ENCODE measurements at places on chromosomes 7 and 10.

DNA sequence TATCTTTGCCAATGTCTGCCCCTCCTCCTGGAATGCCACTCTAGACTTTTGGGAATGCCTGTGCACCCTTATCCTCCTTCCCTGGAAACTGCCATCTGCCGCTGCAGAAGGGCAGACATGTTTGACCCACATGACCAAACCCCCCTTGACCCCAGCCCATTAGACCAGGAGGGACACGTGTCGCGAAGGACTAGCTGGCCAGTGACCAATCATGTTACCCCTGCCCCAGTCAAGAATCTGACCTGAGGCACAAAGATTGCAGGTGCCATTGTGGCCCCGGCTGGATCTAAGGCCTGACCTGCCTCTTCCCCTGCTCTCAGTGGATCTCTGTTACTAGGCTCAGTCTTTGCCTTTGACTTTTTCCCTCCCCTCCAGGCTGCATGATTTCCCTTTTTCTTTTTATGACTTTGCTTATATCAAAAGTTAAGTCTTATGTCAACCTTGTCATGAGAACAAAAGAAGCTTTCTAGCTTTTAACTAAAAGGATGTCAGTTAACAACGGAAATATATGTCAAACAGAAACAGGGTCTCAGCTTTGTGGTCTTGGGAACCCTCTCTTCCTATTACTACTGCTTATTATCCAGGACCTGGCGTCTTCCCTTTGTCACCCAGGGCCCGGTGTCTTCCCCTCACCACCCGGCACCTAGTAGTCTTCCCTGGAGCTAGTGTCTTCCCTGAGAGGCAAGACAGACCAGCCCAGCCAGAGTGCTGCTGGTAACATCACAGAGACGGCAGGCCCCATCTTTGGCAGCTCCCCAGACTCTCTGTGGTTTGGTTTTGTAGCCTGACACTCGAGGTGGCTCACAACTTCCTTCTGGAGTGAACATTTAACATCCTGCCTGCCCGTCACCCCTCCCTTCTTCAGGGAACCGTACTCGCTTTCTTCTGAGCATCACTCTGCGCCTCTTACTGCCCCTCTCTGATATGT is 24.4 kb upstream of the PPIF start:
- DNase-seq: peak; percentile 9

DNA sequence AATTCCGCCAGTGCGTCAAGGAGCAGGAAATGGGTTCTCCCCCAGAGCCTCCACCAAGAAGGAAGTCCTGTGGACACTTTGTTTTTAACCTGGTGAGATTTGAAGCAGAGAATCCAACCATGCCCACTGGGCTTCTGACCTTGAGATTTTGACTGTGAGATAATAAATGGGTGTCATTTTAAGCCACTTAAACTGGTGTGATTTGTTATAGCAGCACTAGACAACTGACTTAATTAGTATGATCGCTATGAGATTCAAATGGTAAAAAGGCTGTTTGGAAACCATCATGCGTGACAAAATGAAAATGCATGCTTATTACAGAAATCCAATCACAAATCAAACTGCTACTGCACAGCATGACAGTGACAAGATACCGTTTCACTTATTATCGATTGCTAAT is 98.0 kb downstream of the ADAM12 start:
- DNase-seq: no peak

GRCh38 chr7:95546647-95547046 is 49.7 kb downstream of the PDK4 start:
- no peak for DNase-seq

DNA sequence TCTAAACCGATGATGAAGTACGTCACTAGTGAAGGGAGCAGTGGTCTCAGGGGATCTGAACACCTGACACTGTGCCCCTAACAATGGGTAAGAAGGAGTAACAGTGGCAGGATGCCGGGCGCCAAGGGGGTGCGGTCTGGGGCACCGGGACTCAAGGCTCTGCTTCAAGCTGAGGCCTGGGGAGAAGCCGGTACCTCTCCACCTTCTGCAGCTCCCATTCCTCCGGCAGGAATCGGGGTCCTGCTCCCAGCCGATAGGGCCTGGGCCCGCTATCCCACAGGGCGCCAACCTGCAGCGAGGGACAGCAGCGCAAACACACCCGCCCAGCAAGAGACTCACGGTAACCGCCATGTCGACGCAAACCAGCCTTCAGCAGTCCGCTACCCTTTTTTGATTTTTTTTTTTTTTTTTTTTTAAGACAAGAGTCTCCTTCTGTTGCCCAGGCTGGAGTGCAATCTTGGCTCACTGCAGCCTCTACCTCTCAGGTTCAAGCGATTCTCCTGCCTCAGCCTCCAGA is 8.8 kb upstream of the CHST12 start:
- DNase-seq: no peak

DNA sequence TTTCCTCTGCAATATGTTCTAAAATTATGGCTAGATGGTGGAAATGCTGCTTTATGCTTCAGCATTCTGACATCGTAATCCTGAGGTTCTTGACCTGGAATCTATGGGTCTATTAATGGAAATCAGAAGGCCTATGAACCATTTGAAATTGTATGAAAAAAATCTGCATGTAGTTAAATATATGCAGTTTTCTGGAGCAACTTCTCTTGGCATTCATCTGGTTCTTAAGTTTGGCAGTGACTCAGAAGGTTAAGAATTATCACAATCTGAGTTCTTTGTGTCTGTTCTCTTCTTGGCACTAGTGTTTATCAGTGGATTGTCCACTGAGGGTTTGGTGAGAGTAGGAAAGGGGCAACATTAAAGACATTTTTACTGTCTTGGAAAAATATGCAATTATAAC is 71.1 kb upstream of the FZD1 start:
- no peak for DNase-seq

DNA sequence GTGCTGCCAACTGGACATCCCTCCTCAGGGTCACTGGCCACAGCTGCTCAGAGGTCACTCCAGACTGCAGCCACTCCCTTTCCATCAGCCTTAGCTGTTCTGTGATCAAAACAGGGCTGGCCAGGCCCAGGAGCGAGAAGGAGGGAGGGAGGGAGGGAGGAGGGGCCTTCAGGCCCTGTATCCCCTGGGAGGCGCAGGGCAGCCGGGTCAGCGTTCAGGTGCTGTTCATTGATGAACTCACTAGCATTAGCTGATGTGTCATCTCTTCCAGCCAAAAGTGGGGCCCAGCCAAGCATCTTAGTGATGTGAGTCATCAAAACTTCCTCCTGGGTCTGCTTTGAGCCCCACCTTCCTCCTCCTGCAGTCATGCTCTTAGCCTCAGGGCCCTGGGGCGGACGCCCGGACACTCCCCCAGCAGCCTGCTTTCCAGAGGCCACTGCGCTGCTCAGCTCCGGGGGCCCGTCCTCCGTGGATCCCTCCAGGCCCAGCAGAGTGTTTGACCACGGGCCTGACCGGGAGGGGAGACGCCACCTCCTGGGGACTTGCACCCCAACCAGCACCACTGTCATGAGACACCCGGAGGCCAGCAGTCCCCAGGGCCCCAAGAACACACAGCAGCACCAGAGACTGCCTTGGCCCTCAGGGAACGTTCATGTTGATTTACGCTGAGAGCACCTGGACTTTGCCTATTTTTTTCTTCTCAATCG is 149.2 kb downstream of the PRKAG2 start:
- no peak for DNase-seq

DNA sequence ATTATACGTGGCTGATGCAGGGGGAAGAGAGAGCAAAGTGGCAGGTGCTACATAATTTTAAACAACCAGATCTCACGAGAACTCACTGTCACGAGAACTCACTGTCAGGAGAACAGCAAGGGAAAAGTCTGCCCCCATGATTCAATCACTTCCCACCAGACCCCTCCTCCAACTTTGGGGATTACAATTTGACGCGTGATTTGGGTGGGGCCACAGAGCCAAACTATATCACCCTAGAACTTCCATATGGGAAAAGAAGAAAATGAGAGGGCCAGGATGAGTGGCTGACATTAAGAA is 15.8 kb downstream of the EZH2 start:
- no peak for DNase-seq

DNA sequence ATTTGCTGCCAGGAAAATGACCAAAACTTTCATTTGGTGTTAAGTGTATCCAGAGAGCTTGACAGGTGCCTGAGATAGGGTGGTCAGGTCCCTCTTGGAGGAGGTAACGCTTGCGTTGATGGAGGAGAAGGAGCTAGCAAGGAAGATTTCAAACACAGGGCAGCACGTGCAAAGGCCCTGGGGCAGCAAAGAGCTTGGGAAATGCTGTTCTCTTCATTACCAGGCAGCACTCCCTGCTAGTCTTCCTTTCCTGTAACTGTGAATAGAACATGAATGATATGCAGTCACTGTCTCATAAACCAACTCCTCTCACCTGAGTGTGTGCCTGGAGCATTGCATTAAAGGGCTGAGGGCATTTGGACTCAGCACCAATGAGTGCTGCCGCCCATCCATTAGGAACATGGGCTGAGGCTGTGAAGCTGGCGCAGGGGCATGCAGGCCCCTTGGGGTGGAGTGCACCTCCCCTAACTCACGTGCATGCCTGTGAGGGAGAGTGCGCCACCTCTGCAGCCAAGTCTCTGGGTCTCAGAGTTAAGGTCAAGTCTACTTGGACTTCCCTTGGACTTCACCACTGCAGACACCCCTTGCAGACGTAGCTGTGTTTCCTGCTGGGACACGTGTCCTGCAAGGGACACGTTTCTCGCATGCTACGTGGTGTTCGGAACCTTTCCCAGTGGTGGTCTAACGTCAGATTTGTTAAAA is 136.8 kb downstream of the PAXIP1 start:
- DNase-seq: no peak

- DNase-seq: no peak
These were observed 61.6 kb downstream of the CCNY start for GRCh38 chr10:35397953-35398352.

DNA sequence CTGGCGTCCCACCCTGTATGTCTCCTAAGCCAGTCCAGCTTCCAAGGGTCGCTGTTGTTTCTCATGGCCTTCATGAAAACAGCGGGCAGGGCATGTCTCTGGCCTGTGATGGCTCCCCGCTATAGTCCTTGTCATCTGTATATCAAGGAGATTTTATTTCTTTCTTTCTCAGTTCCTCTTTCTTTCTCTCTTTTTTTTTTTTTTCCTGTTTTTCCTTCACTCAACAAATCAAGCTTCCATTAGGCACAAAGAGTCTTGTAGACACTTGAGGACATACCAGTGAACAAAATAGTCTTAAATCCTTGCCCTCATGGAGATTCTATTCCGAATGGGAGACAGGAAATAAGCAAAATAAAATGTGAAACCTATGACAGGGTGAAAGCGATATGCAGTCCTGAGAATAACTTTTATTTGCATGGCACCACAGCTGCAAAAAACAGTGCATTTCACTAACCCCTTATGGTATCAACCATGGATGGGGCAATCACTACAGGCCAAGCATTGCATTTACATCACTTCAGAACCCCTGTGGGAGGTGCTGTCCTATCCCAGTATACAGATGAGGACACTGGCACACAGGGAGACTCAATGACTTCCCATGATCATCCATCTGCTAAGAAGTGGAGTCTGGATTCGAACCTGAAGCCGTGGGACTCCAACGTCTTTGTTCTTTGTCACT is 50.7 kb downstream of the SYPL1 start:
- DNase-seq: no peak

GRCh38 chr10:61001731-61002122 is 57.7 kb upstream of the RHOBTB1 start:
- no peak for DNase-seq

- DNase-seq: no peak
These were observed 11.6 kb downstream of the VWDE start for GRCh38 chr7:12391922-12392615.

DNA sequence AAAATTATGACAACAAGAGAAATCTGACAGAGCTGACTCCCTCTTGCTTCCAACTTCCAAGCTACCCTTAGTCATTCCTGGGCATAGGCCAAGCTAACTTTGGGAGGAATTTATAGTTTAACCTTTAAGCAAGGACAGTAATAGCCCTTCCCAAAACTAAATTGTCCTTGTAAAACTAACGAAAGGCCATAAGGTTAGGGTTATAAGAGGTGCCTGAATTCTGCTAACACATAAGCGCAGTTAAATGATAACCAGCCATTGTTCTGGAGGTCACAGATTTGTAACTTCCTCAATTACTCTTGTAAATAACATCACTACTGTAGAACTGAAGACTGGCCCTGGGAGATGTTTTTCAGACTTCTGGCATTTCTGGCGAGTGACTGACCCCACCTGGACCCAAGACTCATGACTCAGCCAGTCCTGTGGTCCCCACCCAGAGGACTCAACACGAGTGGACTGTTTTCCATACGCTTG is 481.2 kb downstream of the KCNMA1 start:
- no peak for DNase-seq

GRCh38 chr7:47791682-47792081 is 156.6 kb downstream of the PKD1L1 start:
- no peak for DNase-seq

DNA sequence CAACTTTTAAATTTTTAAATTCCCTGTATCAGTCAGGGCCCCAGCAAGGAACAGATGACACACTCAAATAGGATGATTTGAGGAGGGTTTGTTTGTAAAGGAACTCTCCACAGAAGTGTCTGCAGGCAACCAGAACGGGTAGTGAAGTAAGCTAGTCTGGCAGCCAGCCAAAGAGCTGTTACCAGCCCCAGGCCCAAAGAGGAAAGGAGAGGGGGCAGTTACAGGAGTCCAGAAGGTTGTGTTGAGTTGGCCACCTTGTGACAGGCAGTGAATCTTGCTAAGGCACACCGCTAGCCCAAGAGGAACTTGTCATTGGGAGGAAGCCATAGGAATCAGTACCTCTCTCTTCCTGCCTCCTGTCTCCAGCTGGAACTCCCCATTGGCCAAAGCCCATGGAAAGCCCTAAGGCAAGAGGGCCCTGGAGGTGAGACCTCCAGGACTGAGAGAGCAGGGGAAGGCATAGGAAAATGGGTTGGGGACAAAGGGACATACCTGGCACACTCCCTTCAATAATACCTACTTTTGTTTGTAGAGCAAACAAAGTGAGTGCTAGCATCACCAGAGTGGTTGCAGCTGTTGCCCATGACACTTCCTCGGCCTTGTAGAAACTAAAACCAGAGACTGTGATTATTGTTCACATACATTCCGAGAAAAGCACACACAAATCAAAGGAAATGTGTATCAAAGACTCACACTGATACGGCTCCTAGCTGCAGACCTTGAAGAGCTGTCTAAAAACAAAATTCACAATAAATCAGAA is 25.4 kb upstream of the GATAD1 start:
- peak; percentile 87 for DNase-seq

GRCh38 chr10:71623098-71623985 is 96.2 kb downstream of the C10orf105 start:
- DNase-seq: no peak

GRCh38 chr7:22720791-22721786 is 5.9 kb upstream of the IL6 start:
- no peak for DNase-seq
